Glomerular endothelial cell (primary cell): ENCODE measurements at places on chromosomes 7 and 10.

DNA sequence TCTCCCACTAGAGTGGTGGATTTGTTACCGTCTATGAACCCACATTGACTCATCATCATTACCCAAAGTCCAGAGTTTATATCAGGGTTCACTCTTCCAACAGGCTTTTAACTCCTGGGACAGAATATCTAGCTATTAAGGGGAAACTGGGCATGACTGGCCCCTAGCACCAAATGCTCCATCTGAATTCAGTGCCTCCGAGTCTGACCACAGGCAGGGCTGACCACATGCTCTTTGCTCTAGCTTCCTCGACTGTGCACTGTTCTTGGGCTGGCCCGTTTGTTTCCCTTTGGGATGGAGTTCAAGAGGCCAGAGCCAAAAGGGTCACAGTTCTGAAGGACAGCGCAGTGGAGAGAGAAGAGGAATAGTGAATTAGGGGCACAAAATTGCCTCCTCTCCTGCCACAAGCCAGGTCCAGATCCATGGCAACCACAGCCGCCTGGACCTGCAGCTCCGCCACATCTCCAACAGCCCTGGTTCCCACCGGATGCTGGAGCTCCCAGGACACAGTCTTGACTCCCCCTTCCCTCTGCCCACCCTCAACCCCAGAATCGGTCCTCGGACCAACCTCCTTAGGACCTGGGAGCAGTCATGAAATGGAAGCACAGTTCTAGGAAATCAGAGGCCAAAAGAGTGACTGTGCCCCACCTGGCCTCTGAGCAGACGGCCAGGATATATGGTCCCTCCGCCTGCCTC lies 16.2 kb downstream of the CAMK2G start:
- DNase-seq: no peak

- no peak for DNase-seq
These were observed 15.2 kb upstream of the PDZD8 start for GRCh38 chr10:117390420-117390819.

DNA sequence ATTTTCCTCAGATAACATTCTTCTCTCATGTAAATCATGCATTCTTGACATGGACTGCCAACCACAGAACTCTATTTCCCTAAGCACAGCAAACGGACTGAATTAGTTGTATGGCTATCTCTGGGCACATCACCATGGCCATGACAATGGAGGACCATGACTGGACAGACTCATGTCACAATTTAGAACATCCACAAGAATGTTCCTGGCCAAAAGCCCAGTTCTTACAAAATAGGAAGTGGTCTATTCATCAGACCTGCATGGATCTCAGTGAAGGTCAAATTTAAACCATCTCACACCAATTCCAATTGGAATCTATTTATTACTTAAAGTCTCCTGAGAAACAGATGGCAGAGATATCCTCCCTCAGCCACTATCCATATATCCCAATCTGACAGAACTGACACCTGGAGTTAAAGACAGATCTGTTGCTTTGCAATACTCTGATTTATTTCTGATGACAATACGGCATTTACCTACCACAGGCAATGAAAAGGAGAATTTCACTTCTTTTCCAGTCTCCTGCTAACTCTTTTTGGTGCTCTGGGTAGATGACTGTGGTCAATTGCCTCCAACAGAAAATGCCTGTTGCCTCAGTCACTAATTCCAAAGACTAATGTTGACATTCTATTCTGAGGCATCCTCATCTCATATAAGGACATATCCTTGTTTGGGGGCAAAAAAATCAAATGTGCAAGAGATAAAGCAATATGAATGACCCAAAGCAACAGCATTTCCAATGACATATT lies 254.8 kb downstream of the HTR7 start:
- DNase-seq: no peak

- no peak for DNase-seq
These were observed 10.4 kb upstream of the OCM2 start for GRCh38 chr7:98000356-98000755.

- DNase-seq: no peak
These were observed 164.7 kb upstream of the HPS1 start for GRCh38 chr10:98611436-98611835.

- no peak for DNase-seq
These were observed 121.1 kb upstream of the ZEB1 start for GRCh38 chr10:31197886-31198285.

DNA sequence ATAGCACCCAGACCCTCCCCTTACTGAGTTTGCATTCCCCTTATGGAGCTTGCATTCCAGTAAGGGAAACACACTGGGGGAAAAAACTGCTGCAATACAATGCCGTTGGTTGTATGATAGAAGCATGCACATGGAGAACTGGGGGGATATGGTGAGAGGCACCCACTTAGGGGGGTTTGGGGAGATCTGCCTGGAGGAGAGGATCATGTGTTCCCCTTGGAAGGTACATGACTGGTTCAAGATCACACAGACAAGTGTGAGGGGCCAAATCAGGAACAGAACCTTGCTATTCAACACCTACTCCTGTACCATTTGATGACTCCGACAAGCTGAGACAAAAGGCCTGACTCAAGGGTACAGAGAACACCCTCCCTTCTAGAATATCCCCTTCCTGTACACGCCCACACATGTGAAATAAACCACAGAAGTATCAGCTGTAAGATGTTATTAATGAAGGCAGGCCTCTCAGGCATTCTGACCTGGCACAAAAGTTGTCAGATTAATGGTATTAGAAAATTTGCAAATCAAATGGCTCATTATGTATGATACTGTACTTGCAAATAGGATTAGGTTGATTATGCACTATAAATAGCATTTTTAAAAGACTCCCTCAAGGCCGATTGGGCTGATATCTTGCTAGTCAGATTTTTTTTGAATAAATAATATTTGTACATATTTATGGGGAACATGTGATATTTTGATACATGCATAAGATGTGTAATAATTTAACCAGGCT lies 122.2 kb downstream of the NPY start:
- DNase-seq: no peak

- no peak for DNase-seq
These were observed 148.7 kb downstream of the SLC16A9 start for GRCh38 chr10:59560990-59561389.

GRCh38 chr10:14403881-14404623 lies 73.3 kb upstream of the FRMD4A start:
- DNase-seq: no peak

GRCh38 chr7:148698397-148699023 lies at the start of gene CUL1:
TSS of gene CUL1 (plus strand) at chr7:148698903. CDS start at chr7:148730123, 31,220 bp downstream.
- DNase-seq: no peak

GRCh38 chr10:22644222-22644621 lies 70.2 kb downstream of the PIP4K2A start:
- no peak for DNase-seq

GRCh38 chr10:22183771-22184461 lies 33.9 kb downstream of the EBLN1 start:
- DNase-seq: no peak

GRCh38 chr10:76998451-76998850 lies 639.2 kb downstream of the KCNMA1 start:
- no peak for DNase-seq

GRCh38 chr10:28291881-28292297 lies 11.0 kb downstream of the MPP7 start:
- no peak for DNase-seq

DNA sequence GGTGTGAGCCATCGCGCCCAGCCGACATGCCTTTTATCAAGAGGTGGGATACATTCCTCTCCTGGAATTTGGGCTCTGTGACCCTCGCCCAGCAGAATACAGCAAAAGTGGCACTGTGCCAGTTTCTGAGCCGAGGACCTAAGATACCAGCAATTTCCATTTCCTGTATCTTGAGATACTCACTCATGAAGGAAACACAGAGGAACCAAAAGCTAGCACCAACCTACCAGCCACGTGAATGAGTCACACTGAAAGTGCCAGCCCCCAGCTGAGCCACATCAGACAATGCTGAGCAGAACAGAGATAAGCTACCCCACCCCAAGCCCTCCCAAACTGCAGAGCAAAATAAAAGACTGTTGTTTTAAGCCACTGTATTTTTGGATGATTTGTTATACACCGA lies 56.3 kb downstream of the CACUL1 start:
- DNase-seq: peak; percentile 34

DNA sequence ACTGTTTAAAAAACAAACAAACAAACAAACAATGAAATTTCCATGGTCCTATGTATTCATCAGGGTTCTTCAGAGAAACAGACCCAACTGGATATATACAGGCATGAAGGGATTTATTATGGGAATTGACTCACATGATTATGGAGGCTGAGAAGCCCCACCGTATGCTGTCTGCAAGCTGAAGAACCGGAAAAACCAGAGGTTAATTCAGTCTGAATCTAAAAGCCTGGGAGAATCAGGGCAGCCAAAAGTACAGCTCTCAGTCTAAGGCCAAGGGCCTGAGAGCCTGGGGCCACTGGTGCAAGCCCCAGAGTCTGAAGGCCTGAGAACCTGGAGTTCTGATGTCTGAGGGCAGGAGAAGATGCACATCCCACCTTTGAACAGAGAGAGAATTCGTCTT lies 163.5 kb downstream of the MDFIC start:
- no peak for DNase-seq
